ENCODE measurements at places on chromosomes 5 and 9.

GRCh38 chr5:139137697-139138096 lies 60.5 kb downstream of the SIL1 start:
- DNase-seq, result peak; percentile 6

GRCh38 chr5:23703940-23704855 lies 196.8 kb downstream of the PRDM9 start:
- no peak for DNase-seq

- DNase-seq, result no peak
These were observed 87.7 kb downstream of the ACER2 start for GRCh38 chr9:19496321-19497050.

DNA sequence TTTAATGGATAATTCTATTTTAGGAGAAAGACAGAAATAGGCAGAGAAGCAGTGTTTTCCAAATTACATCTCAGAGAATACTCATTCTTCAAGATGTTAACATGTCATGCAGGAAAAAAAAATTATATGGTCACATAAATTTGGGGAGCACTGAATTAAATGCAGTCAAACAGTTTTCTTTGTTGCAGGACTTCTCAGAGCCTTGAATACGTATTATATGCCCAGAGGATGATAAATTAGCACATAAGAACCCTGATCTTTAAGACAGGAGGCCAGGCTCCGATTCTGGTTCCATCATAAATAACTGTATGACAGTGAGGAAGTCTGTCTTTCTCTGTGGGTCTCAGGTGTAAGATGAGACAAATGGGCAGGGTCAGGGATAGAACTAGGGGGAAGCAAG lies 41.4 kb downstream of the FAT2 start:
- DNase-seq, result no peak

DNA sequence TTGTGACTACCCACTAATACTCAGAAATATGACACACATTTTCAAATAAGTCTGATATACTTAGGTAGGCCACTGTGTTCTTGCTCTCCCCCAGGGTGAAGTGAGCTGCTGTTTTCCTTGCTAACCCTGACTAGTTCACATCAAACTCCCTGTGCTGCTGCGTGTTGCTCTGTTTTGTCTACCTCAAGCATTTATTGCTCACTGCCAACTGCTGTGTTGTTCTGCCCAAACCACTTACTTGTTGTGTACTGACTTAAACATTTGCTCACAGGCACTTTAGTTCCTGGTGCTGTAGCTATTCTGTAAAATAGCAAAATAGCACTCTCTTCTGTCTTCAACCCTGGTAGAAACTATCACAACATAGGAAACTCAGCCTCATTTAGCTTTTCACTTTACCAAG lies 255.7 kb downstream of the HCN1 start:
- no peak for DNase-seq

DNA sequence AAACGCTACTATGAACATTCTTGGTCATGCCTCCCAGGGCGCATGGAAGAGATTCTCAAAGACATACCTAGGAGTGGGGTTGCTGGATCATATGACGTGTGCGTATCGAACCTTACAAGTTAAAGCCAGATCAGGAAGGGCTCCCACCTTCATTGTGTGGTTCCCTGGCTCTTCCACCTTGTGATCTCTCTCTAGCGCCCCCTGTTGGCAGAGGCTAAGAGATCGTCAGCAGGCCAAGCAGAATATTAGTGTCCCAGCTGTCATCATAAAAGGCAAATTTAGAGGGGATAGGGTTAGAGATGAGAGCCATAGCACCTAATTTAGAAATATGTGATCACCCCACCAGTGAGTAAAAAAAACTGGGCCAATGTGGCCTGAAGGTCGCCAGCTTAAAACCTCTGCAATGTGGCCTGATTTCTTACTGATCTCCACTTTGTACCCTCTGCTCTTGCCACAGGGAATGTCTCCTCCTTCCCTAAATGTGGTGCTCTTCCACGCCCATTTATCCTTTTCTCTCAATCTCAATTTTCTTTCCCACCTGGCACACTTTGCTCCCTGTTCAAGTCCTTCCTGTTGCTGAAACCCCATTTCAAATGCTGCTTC lies 91.7 kb upstream of the SHB start:
- peak; percentile 25 for DNase-seq

DNA sequence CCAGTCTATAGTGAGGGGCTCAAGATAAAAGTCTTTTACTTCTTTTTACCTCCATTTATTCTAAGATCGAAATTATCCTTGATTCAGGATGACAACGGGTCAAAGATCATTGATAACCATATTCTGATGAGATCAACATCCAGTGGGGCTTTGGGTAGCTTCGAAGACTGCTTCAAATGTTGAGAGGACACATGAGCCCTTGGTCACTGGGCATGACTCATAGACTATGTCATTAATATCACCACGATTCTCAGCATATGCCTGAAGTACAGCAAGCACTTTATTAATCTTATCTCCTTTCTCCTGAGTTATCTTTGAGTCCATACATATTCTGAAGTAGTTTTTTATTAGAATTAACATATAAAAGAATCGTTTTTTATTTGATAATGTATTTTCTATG lies 117.1 kb upstream of the DAB2 start:
- DNase-seq, result no peak

DNA sequence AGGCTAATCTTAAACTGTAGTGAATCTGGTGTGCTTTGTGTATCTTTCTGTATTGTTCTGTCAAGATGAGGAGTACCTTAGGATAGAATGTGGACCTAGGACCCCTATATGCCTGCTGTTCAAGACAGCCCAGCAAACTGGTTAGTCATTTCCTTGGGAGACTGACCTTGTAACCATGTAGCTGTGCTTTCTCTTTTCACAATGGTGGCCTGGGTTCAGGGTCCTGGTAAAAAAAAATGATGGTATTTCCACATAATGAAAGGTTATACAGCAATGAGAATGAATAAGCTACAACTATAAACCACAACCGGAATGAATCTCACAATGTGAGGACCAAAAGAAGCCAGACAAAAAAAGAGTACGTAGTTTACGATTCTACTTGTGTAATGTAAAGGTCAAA lies 36.4 kb upstream of the F2RL1 start:
- DNase-seq, result no peak

DNA sequence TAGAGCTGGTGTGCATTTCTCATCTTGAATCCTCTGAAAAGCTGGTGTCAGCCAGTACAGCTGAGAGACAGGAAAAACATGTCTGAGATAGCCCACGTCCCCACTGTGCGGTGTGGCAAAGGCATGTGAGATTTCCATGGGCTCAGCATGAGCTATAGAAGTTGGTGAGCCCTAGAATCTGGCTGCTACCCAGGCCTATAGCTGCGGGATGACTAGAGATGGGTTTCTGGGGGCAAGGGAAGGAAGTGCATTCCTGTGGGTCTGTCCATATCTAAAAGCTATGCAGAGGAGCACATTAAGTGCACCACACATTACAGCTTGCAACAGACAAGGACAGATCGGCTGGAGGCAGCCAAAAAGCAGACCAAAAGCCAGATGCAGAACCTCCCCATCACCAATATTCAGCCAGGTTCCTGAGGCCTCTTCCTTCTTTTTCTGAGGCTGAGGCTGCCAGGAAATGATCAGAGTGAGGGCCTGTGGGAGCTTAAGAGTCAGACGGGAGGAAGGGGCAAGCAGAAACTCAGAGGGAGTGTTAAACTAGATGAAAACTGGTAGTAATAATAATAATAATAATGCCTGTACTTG lies 55.8 kb upstream of the RANBP3L start:
- DNase-seq, result peak; percentile 76

DNA sequence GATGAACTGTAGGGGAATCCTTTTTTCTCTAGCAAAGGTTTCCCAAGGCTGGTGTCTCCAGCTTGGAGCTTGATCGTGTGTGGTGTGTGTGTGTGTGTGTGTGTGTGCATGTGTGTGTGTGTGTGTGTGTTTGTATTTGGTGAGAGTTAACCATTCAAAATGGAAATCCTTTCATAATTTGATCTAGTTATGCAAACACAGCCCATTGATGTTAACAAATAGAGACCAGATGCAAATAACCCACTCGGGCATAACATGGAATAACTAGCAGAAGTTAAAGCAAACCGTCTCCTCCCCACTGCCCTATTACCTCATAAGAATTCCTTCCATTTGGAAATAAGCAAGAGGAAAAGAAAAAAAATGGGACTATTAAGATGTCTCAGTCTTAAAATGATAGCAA lies 24.9 kb upstream of the ZSWIM6 start:
- DNase-seq, result no peak

- no peak for DNase-seq
These were observed 241.2 kb downstream of the FAM114A2 start for GRCh38 chr5:153797484-153797883.

GRCh38 chr9:83155733-83156132 lies 92.8 kb upstream of the RASEF start:
- DNase-seq, result no peak

DNA sequence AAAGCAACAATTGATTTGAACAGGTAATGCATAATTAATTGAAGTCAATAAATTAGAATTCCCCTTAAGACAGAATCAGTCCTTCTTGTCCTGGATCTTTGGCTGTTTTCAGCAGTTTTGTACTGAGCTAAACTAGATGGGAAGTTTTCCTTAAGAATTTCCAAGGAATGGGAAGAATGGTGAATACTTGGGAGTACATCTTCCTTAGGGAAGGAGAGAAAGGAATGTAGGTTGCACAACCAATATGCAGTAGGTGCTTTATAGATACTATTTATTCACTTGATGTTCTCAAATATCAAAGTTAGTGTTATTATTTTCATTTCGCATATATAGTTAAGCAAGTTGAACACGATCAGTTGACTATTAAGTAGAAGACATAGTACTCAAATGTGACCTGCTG lies 183.5 kb upstream of the MAP1B start:
- no peak for DNase-seq

DNA sequence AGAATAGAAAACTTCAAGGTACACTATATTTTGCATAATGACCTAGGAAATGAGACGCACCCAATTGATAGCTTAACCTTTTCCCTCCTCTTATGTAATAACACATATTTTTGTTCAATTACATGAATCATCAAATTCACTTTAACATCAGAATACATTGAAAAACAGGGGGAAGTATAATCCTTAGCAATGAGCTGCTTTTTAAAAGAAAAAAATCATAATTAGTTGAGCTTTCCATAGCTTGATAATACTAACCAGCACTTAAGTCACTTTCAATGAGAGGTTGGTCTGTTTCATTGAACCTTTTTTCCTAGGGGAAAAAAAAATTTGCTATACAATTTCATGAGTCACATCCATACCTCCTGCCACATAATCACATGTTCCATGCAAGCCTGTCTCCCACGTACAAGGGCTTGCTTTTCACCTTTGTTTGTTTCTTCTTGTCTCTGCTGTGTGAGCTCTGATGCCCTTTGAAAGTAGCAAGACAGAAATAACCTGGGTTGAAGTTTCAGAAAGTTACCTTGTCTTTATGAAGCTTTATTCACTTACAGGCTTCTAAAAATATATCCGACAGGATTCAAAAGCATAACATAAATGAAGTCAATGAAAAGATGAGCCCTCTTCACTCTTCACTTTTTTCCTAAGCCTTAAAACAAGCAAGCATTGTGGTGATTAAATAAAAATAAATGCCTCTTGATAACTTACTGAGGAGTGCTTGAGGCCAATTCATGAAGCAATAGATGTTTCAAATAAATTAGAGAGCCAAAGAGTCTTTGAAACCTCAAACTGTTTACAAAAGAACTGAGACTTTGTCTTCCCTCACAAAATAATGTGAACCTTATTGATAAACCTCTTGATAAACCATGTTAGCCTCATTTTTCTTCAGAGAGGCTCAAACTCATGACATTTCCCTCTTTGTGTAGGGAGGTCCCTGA lies 108.5 kb downstream of the FEM1C start:
- no peak for DNase-seq

DNA sequence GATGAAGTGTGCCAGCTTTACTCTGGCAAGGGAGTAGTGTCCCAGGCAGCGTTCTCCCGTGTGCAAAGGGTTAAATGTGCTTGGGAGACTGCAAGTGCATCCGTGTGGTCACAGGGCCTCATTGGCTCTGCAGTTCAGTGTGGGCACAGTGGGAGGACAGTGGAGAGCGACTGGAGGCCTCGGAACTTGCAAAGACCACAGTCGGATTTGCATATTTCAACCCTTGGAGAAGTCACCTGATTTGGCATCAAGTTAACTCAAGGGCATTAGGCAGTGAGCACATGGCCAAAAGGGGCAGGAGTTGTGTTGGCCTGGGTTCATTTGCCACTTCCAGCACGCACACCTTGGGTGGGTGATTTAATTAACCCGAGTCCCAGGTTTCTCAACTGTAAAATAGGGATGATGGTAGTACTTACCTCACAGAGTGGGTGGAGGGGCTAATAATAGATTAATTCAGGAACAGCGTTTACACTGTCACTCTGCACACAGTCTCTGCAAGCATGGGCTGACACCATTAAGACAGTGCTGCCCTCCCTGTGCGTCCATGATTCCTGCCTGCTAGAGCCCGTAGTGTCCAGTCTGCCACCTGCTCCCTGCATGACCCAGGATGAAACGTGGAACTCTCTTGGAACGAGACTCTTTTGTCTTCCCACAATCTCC lies 22.7 kb downstream of the JADE2 start:
- no peak for DNase-seq

- DNase-seq, result no peak
These were observed 288.1 kb downstream of the ARL15 start for GRCh38 chr5:54022223-54022622.
